Cerebellar nuclear complex (tissue), 1 donor: ENCODE measurements at places on chromosomes 16 and 17.

DNA sequence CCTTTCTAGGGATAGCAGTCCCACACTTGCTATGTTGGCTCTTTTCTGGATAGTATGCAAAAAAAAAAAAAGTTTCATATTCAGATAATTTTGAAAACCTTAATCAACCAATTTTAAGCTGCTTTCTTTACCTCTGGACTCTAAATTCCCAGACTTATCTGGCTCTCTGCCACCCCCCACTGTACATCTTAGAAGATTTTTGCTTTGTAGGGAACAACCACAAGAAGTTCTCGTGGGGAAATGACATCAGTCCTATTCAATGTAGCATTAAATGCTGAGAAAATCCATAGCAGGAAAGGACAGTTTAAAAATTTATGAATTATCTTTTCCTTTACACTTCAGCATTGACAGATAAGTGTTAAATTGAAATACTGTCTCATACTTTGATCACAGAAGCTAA, 562.7 kb upstream of the HSBP1 start:
- no peak for DNase-seq

DNA sequence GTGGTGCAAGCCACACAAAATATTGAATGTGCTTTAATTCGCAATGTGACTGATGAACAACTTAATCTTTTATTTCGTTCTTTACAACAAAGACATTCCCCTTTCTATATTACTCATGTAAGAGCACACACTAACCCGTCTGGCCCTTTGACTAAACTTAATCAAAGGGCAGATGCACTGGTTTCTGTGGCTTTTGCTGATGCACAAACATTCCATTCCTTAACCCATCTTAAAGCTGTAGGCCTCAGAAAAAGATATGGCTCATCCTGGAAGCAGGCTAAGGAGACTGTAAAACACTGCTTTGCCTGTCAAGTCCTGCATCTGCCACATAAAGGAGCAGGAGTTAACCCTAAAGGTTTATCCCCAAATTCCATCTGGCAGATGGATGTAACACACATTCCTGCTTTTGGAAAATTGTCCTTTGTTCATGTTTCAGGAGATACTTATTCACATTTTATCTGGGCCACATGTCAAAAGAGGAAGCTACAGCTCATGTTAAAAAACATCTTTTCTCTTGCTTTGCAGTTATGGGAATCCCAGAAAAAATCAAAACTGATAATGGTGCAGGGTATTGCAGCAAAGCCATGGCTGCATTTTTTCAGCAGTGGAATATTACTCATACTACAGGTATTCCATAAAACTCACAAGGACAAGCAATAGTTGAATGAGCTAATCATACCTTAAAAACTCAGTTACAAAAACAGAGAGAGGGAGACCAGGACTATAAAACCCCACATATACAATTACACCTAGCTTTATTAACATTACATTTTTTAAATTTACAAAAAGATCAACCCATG, 137.2 kb downstream of the AHSP start:
- DNase-seq: no peak

GRCh38 chr17:78789663-78790181, 7.6 kb upstream of the CYTH1 start:
- DNase-seq: no peak

DNA sequence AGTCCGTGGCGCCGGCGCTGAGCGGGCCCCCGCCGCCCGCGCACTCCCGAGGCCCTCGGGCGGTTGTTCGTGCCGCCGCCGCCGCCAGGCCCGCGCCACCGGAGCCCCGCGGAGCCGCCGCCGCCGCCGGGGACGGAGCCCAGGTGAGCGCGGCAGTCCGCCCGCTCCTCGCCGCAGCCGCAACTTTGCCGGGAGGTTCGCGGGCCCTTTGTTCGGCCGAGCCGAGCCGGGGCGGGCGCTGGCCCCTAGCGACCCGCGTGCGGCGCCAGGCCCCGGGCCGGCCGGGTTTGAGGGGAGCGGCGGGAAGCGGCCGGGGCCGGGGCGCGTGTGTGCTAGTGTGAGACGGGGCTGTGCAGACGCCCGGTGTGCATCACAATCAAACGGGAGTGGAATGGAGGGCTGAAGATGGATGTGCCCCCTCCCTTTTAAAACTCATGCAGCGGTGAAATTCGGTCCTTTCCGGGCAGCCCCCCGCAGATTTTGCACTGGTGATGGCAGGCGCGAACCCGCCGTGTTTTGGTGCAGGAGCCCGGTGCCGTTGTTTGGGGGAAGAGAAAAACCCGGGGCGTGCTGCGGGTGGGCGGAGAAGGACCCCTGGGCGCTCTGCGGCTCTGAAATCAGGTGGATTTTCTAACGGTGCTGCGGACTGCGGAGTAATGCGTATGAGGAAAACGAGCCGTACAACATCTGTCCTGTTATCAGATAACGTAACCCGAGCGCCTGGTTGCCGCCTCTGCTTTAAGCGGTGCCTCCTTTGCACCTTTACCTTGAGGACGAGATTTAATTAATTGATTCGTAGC, 823 bp downstream of the TNRC6C start:
- no peak for DNase-seq

- DNase-seq: no peak
Measured at GRCh38 chr17:78804777-78805176, 22.7 kb upstream of the CYTH1 start.

GRCh38 chr17:17395246-17395802, 81.5 kb upstream of the MED9 start:
- no peak for DNase-seq

DNA sequence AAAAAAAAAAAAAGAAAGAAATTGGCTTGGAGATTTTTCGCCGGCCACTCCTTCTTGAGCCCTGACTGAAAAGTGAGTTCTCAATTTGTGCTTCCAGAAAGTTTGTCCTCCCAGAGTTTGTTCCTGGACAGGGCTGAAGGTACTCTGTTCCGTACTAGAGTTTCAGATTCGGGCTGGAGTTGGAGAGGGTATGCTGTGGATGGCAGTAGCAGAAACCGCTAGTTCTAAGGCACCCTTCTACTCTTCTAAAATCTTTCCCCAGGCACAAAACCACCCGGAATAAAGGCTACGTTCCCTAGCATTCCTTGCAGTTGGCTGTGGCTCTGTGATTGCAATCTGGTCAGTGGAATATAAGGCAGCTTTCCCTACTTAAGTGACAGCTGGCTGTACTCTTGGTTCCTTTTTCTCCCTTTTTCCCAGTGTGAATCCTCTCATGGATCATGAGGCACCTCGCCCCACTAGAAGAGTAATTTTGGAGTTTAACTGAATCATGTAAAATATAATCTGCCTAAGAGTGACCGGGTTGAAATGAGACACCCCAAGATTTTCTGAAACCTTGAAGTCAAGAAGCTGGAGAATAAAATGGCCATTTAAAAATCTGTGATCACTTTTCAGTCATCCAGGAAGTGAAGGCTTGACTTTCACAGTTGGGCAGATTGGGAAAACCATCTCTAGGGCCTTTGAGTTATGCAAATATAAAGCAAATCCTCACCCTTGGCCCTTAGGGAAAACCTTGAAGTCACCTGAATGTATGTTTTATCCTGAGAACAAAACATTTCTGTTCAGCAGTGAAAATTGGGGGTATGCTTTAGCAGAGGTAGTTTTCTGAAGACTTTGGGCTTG, 901 bp upstream of the HEATR6 start:
- DNase-seq: no peak

- DNase-seq: no peak
Measured at GRCh38 chr16:66146798-66147197, 219.7 kb upstream of the CDH5 start.

- no peak for DNase-seq
Measured at GRCh38 chr17:81039854-81040758, 5.2 kb downstream of the BAIAP2 start.

- no peak for DNase-seq
Measured at GRCh38 chr16:85615852-85616606, 2.9 kb downstream of the GSE1 start.

DNA sequence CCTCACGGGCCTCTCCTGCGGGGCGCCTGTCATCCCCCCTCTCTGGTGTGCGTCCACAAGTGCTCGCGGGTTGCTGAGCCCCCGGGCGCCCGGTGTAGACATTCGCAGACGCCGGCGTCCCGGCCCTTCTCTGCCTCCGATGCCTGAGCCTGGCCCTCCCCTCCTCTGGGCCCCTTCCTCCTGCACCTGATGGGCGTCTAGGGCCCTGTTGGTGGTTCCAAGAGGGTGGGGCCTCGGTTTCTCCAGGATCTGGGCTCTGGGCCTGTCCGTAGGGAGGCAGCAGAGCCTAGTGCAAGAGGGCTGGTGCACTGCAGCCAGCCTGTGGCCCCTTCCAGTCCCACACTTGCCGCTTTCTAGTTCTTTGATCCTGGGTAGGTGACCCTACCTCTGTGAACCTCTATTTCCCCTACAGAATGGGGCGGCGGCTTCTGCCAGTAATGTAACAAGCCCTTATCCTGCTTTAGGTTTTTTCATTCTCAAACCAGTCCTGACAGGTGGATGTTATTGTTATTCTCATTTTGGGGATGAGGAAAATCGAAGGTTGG, 623 bp downstream of the E4F1 start:
- no peak for DNase-seq
